Stimulated activated CD8-positive, alpha-beta memory T cell treated with anti-CD3 and anti-CD28 coated beads, Interleukin-7, amount 100 ng/mL, for 1 hour (primary cell): ENCODE measurements at places on chromosomes 3 and 15.

GRCh38 chr3:127723011-127723567 is 50.3 kb downstream of the ABTB1 start:
- DNase-seq: no peak

DNA sequence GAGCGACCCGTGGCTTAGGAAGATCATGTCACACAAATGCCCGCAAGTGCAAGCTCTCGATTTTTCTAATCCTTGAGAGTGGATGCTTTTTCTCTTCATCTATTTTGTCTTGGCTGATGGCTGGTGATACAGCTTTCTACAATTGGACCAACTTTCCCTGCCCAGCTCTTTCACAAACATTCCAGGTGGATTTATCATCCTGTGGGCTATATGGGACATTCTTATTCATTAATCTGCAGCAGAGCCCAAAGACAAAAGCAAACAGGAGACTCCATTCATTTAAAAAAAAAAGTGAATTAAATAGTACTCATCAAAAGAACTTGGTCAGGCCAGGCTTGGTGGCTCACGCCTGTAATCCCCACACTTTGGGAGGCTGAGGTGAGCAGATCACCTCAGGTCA is 14.2 kb upstream of the TSEN2 start:
- no peak for DNase-seq

GRCh38 chr3:176120507-176120906 is 1076.8 kb downstream of the TBL1XR1 start:
- no peak for DNase-seq

DNA sequence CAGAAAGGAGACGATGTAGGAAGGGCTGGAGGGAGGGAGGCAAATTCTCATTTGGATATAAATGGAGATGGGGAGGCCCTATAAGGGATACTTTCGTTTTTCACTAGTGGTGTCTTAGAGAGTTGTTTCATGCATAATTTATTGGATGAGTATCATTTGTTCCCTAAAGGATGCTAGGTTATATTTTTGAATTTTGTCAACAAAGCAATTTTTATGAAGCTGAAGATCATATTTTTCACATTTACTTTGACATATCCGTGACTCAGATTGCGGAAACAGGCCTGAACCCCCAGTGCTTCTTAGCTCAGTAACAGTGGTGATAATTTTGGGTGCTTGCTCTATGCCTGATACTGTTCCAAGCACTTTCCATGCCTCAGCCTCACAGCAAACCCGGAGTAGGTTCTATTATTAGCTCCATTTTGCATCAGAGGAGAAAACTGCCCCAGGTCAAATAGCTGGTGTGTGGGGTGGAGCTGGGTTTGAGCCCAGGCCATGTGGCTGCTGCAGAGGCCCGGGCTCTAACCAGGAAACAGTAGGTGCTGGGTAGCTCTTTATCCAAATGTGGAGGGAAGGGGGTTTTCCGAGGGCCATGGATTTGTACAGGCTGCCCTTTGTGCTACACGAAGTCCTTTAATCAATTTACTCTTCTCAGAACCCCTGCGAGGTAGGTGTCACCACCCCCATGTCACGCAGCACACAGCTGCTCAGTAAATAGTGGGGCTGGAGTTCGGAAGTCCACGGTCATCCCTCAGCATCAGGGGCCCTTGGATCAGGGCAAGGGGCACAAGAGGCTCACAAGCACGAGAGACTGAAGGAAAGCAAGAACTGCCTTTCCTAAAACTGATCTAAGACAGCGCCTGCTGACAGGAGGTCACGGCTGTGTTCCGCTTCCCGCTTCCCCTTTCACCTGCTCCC is 99.1 kb downstream of the SLC49A4 start:
- DNase-seq: no peak

DNA sequence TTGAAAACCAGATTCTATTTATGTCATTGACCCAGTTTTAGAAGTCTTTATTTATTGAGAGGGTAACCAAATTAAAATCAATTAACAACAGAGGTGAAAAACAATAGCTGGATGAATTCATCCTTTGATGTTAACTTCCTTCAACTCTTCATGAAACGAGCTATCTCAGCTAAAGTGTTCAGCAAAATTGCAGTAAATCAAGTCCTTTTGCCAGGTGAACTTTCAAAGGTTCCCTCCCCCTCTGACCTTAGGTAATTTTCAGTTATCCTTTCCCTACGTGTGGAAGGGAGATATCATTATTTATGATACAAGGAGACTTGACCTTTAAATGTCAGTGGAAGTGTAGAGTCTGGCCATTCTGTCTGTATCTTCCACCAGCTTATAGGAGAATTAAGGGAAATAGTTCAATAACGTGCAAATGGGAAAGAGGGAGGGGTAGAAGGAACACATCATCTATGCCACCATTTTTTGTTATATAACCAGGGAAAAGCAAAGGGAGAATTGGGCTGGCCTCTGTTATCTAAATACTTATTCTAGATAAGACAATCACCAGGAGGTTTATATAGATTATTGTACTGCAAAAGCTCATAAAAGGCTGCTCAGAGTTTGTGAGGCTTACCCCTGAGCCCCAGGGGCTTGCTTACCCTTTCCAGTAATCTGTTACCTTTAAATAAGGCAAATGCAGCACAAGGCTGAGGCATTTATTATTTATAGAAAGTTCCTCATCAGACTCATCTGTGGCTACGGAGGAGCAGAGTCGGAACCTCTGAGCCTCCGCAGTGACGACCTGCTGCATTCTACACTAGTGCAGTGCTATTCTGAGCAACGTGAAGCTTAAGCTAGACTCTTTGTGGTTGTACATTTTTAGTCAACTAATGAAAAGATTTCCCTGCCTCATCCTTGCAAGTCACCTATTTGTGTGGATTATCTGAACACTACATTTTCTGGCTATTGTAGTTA is 97.7 kb upstream of the ZBED2 start:
- no peak for DNase-seq

DNA sequence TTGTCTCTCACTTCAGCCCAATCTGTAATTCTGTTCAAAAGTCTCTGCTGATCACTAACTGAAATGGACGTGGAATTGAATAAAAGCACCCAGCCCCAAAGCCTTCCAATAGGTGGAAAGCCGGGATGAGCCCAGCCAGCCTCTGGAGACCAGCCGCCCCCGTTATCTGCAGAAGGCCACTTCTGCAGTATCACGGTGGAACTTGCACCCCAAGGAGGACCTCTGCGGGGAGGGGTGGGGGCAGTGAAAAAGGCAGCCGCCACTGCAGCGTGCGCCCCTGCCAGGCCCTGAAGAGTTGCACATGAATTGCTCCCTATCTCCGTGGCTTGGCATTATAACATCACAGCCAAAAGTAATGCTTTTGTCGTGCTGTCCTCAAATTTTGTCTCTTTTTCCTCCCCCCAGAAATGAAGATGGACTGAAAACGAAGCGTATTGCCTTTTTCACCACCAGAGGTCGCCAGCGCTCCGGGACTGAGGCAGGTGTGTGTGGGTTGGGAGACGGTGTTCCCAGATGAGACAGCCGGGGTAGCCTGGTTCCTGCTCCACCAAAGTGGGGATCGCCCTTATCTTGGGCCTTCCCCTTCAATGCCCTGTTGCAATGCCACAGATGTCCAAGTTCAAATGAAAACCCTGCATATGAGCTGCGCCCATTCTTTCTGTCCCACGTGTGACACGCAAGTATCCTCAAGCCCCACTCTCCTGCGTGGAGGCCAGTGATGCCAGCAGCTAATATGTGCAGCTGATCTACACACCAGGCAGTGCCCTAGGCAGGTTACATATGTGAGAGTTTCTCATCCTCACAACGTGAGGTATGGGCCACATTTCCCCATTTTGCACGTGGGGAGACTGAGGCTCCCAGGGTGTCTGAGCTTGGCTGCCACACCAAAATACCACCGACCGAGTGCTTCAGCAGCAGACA is 96.0 kb downstream of the LRRK1 start:
- peak; percentile 28 for DNase-seq

- no peak for DNase-seq
Observed at GRCh38 chr15:83057696-83058376, 9.2 kb downstream of the BTBD1 start.

GRCh38 chr3:43346978-43347749 is 60.8 kb downstream of the SNRK start:
- peak; percentile 13 for DNase-seq

DNA sequence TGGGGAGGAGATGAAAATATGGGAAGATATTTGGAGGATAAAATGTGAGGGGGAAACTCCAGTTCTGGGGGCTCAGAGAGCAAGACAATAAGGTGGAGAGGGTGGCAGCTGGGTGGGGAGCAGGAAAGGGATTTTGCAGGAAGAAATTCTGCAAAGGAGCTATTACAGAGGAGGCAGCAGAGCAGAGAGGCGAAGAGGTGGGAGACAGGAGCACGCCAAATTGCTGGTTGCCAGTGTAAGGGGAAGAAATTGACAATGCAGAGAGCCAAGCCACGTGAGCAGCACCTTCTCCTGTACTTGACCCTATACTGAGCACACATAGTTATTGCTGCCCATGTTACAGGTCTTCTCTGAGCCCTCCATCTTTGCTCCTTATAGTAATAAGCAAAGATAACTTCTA is 190.3 kb upstream of the ONECUT1 start:
- no peak for DNase-seq

- no peak for DNase-seq
Observed at GRCh38 chr3:124876401-124876878, 10.7 kb downstream of the ITGB5 start.

DNA sequence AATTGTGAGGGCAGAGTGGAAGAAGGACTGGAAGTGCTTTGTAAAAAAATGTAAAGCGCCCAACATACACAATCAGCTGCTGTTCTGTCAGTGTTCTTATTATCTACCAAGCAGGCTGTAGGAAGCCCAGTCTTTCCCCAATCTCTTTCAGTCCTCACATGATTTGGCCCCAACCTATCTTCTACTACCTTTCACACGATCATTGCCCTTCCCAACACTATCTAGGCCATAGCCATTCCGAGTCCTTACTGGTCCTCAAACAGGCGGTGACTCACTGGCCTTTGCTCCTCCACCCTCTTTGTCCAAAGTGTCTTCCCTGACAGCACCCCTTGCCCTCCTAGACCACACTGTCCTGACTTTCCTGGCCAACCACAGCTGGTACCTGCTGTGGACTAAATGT is 861 bp upstream of the RFT1 start:
- DNase-seq: no peak

DNA sequence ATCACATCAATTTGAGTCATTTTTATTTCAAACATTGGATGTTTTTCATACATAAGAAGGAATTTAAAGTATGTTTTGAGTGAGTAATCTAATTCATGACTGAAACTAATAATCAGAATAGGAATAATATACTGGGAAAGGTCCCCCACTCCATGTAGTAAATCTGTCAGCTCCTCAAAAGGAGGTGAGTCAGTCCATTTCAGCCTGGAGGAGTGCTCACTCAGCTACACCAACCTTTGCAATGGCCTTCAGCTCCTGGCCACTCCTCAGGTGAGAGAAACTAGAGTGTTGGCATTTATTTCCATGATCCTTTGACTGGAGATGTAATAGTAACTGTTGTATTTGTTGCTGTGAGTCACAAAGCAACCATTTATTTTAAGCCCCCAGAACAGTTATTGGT is 744.9 kb upstream of the ARRDC4 start:
- no peak for DNase-seq

DNA sequence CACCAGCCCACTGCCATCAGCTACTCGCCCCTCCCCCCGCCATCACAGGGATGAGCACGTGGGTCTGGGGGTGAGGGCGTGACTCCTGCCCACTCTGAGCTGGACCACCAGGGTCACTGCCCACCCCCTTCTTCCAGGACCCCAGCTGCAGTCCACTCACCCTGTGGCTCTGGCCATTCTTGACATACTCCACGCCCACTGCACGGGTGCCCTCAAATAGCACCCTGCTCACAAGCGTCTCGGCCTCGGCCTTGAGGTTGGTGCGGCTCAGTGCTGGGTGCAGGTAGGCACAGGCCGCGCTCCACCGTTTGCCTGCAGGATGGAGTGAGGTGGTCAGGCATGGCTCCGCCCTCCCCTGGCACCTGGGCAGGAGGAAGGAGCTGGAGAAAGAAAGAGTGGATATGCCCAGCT is 23.9 kb downstream of the CHDH start:
- DNase-seq: no peak

DNA sequence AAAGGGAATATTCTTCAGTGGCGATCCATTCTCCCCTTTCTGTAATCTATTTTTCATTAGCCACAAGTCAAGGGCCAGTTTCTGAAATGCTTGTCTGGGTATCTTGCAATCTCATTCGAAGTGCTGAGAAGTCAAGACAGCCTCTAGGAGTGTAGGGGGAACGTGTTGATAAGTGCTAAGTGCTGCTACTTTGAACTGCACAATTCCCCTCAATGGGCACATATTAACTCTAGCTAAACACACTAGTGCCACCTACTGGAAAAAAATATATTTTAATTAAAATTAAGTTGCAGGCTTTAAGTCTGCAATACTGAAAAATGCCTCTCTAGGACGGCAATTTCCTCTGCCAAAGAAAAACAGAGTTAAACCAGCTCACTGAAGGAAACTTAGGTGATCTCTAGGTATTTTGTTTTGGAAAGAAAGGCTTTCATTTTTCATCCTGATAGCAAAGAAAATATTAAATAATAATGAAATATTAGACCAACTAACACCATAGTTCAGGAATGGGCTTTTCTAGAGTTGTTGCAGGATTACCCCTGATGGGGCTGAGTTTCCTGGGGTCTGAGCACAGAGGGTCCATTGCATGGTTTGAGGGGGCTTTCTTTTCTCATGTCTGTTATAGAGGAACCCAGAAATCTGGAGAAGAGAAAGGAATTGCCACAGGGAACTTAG is 181.9 kb upstream of the KBTBD8 start:
- no peak for DNase-seq

GRCh38 chr3:105527949-105528348 is 161.2 kb downstream of the ALCAM start:
- DNase-seq: no peak

GRCh38 chr15:73226093-73226814 is 142.5 kb downstream of the HCN4 start:
- no peak for DNase-seq

GRCh38 chr15:77548589-77549557 is 83.8 kb downstream of the LINGO1 start:
- DNase-seq: no peak

GRCh38 chr3:187295316-187296034 is 3.9 kb upstream of the MASP1 start:
- DNase-seq: no peak

- DNase-seq: no peak
Observed at GRCh38 chr3:78610462-78611125, 1157.2 kb downstream of the ROBO1 start.

GRCh38 chr3:29415482-29416223 is 134.8 kb downstream of the RBMS3 start:
- no peak for DNase-seq

GRCh38 chr3:106231086-106231485 is 362.3 kb upstream of the CBLB start:
- no peak for DNase-seq

GRCh38 chr3:14225421-14225820 is 46.8 kb downstream of the LSM3 start:
- DNase-seq: no peak

- no peak for DNase-seq
Observed at GRCh38 chr3:176583956-176584355, 613.3 kb downstream of the TBL1XR1 start.

- no peak for DNase-seq
Observed at GRCh38 chr3:53174346-53175250, 13.6 kb downstream of the PRKCD start.

GRCh38 chr15:75918135-75918534 is 14.5 kb downstream of the FBXO22 start:
- DNase-seq: no peak

- no peak for DNase-seq
Observed at GRCh38 chr15:84855136-84855535, 29.3 kb upstream of the SLC28A1 start.

- no peak for DNase-seq
Observed at GRCh38 chr3:122947738-122948137, 79.8 kb downstream of the SEMA5B start.
